ENCODE measurements at places on chromosomes 12 and 14.

DNA sequence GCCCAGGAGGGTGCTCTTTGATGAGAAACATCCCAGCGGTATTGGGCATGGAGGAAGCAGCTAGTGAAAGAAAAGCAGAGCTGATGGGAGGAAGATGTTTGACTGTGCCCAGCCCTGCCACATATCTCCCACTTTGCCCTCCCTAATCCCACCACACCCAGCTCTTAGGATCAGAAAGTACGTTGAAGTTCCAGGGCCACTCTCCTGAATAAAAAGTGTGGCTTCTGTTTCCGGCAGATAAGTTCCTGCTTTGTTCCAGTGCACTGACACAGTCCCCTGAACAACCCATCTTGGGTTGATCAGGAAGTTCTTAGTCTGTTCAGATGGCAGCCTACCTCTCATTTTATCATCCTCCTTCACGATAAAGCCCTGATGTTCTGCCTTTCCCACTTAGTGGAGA, 16.5 kb downstream of the TPCN1 start:
- no peak for DNase-seq

DNA sequence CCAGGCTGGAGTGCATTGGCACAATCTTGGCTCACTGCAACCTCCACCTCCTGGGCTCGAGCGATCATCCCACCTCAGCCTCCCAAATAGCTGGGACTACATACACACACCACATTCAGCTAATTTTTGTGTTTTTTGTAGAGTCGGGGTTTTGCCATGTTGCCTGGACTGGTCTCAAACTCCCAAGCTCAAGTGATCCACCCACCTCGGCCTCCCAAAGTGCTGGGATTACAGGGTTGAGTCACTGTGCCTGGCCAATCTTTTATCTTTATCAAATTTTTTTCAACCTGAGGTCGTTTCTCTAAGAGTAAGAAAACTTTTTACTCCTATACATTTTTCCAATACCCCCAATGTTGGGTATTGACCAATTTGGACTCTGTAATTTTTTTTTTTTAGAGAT, 40.0 kb upstream of the NAP1L1 start:
- no peak for DNase-seq

DNA sequence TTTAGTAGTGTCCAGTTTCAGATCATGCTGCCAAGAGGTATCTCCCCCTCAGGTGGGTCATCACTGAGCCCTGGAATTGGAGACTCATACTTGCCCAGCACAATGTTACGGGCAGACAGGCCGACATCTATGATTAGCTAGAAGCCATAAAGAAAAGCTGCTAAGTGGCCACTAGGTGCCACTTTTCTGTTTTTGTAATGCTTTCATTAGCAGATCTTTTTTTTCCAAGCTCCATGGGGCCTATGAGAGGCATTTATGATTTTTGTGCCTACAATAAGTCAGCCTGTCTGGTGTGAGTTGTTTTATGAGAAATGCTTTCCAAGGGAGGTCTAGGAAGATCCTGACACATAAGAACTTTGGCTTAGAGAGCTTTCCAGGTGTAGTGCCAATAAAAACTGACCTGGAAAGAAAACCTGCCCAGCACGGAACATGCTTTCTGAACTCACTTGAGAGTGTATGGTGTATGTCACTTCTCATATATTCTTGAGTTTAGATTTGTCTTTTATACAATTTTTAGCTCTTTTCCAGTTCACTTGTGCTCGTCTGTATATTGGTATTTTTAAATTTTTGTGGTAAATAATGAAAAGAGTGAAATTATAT, 21.8 kb upstream of the SMCO2 start:
- DNase-seq: no peak

GRCh38 chr12:60501124-60501729, 905.4 kb downstream of the SLC16A7 start:
- DNase-seq: no peak

DNA sequence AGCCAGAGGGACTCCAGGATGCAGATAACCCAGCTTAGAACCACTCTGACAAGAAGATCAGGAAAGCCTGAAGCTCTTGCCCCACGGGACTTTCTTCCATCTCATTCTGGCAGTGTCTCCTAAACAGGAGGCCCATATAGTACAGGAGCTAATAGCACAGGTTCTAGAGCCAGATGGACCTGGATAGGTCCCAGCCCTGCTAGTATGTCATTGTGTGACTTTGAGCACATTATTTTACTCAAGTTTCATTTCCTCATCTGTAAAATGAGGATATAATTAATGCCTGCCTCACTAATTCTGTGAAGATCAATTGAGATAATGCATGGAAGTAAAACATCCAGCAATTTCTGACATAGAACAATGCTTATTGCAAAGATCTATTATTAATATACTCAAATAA, 66.5 kb upstream of the GZMB start:
- DNase-seq: no peak

DNA sequence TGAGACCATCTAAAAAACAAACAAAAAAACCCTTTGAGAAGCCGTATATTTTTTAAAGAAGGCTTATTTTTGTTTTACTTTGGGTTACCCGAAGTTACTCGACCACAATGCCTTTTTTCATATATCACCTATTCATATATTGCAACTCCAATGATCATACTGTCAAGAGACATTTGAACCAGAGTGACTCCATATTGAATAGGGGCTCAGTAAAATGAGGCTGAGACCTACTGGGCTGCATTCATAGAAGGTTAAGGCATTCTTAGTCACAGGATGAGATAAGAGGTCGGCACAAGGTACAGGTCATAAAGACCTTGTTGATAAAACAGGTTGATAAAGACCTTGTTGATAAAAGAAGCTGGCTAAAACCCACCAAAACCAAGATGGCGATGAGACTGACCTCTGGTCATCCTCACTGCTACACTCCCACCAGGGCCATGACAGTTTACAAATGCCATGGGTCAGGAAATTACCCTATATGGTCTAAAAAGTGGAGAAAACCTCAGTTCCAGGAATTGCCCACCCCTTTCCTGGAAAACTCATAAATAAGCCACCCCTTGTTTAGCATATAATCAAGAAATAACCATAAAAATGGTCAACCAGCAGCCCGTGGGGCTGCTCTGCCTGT, 50.0 kb upstream of the PKP2 start:
- no peak for DNase-seq

- DNase-seq: no peak
Measured at GRCh38 chr12:131577766-131578165, 133.1 kb upstream of the SFSWAP start.

DNA sequence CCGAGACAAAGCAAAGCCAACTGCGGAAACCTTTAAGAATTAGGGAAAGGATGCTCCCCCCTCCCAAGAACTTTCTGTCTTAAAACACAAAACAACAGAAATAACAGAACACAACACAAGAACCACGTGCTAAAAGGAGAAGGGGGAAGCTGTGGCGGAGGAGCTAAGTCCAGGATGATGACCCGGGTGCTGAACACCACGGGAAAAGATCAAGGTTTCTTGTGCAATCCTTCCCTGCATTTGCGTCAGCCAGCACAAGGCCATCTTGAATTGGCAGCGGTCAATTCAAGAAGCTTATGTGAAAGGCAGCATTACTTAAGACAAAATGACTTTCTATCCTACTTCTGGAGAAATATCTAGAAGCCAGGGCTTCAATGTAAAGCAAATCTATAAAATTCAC, 11.0 kb upstream of the CREBL2 start:
- no peak for DNase-seq

GRCh38 chr12:9925705-9926393, 6.3 kb downstream of the CLEC2A start:
- DNase-seq: no peak

- DNase-seq: no peak
Measured at GRCh38 chr14:97840159-97840558, 1043.0 kb downstream of the VRK1 start.

DNA sequence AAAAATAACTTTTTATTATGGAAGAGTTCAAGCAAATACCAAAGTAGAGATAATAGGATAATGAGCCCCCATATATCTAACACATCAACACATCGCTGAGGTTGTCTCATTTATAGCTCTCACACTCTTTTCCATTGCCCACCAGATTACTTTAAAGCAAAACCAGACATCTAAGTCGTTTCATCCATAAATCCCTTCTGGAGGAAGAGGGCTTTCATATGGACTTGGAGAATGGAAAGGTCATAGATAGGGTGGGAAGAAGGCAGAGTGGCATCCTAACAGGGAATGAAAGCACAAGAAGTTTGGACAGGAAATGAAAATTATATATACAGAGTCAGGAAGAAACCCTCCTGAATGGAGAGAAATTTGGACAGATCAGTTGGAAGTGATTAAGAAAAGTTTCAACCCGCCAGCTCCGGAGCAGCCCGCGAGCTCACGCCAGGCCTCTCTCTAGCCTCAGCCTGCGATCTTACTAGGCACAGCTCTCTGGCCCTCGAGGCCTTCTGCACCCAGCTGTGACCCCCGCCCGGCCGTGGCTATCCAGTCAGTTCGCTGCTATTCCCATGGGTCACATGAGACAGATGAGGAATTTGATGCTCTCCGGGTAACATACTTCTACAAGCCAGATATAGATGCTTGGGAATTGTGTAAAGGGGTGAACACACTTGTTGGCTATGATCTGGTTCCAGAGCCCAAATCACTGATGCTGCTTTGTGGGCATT, 48.4 kb upstream of the NID2 start:
- DNase-seq: no peak

DNA sequence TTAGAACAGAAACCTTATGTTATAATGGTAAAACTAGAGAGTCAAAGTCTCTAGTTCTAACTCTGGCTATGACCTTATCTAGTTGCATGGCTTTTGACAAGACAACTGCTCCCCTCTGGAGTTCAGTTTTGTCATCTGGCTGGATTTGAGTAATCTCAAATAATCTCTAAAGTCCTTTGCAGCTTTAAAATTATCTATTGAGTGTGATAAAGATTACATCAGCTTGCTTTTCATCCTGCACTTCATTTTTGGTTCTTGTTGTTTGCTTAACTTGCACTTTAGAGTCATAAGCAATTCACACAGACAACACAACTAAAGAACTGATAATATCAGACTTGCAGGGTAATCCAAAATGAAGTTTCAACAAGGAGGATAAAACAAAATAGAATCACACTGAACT, 2.3 kb downstream of the AKAP5 start:
- no peak for DNase-seq

DNA sequence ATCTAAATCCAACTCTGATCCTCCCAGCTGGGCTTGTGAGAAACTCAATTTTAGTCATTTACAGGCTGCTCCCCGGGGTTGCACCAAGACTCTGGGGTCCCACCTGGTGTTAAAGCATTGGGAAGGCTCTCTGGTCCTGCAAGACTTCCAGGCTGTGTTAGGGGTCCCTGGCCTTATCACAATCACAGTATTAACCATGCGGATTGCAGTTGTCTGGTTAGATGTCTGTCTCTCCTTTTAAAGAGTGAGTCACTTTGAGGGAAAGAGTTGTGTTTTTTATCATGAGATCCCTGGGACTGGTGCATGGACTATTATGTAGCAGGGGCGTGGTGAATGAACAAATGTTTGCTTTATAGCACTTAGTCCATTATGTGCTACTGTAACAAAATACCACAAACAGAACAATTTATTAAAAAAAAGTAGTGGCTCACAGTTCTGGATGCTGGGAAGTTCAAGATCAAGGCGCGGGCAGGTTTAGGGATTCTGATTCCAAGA, 531.4 kb downstream of the FUT8 start:
- no peak for DNase-seq

DNA sequence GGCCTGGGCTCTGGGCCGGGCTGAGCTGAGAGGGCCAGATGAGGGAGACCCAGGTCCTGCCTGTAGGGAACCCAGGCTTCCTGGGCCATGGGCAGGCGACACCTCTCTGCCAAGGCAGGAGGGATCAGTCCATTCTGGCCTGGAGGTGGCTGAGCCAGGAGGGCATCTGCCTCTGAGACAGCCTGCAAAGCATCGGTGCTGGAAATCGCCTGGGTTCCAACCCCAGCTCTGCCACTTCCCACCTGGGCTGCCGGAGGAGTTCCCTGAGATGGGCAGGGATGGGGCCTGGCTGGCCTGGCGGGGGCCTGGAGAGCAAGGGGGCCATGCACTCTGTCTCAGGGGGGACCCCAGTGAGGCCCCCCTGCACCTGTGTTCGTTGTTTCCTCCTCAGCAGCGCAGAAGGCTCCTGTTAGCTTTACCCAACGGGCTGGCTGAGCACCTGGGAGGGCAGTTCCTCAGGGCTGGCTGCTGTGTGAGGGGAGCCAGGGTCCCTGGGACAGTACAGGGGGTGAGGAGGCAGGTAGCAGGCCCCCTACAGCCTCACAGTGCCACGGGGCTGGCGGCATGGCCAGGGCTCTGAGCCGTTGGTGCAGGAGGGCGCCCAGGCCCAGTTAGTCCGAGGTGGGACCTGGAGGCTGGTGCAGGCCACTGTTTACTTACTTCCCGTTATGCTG, 50.5 kb downstream of the KIF26A start:
- DNase-seq: no peak

- no peak for DNase-seq
Measured at GRCh38 chr14:48622980-48623379, 947.6 kb upstream of the MDGA2 start.

GRCh38 chr12:117330441-117331113, 30.8 kb downstream of the NOS1 start:
- DNase-seq: no peak
